ELF-1 (cell line): ENCODE measurements at places on chromosomes 12 and 14.

DNA sequence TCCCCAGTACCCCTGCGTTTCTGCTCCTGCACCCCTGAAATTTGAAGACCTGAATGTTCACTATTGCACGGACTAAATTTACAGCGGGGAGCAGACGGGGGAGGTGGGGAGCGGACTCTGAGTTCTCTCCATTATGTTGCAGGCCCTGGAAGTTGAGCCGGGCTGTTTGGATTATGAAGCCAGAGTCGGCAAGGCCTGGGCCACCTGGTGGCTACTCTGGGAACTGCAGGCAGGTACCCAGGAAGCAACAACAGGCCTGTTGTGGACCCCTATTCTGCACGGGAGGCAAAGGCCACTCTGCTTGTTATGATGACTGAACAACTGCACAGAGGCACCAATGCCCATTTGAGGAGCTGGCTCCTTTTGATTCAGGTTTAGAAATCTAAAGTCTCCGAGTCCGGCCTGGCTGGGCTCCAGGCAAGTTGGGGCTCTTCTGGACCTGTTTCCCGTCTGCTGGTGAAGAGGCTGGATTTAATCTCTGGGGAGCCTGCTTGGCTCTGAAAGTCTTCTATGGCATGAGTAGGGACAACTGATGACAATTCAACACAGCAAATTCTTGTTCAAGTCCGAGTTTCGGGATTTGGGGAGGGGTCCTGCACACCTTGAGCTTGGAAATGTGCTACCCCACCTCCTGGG lies 34.1 kb upstream of the FAM181A start:
- DNase-seq, result peak; percentile 86

DNA sequence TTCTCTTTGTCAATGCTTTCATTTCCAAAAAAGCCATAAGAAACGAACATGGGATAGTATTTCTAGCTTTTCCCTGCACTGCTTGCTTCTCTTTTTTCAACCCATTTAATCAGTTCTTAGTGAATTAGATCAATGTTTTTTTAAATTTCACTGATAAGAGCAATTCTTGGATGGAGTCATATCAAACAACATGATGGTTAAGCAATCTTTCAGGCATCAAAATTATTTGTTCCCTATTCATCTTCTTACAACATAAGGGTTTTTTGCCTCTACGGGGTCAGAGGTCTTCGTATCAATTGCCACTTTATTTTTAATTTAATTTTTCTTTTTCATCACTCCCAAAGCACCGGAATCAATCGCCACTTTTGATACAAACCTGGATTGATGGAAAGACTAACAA lies 103.8 kb upstream of the RESF1 start:
- no peak for DNase-seq

GRCh38 chr12:104494137-104494792 lies 37.5 kb downstream of the CHST11 start:
- no peak for DNase-seq

DNA sequence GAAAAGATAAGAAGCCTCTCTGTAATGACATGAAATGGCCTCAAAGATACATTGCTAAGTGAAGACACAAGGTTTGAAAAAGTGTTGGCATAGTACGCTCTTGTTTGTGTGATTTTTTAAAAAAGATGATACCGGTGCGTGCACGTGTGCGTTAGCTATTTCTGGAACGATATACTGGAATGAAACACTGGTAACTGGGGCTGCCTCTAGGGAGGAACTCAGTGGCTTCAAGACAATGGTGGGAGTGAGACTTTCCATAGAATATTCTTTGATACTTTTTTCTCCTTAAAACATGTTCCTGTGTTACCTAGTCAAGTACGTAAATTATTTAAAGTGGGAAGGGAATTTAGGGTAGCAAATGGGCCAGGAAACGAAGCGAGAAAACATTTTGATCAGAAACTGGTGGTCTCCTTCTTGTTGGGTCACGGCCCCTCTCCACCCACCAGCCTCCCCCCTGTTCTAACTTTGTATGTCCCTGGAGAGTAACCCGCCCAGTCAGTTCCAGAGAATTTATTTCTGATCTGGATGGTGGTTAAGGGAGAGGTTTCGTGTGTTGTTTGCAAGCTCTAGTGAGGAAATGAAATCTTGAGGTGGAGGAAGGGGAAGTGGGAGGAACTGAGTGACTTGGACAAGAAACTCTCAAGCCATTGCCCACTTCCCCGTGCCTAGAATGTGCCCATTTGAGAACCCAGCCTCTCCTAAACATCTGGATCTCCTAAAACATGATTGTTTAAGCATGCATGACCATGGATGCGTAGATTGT lies 6.6 kb downstream of the FGF6 start:
- no peak for DNase-seq
